A673 (cell line): ENCODE measurements at places on chromosomes 2 and 18.

DNA sequence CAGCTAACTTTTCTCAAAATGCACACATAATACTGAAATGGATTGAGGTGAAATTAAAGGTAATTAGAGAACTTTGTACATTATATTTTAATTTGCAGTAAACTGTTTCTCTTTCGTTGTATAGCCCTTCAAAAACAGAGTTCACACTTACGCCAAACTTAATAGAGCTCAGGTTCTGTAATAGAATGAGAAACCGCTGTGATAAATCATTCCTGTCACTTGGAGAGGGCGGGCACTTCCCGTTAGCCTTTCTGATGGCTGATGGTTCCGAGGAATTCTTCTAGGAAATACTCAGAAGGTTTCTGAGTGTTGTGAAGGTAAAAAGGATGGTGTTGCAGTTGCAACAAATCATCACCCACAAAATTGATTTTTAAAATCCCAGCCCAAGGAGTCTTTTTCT lies 155.8 kb upstream of the ALKAL2 start:
- DNase-seq = peak; percentile 9

- DNase-seq = no peak
These were observed 54.7 kb downstream of the VWC2L start for GRCh38 chr2:214465363-214466146.

- peak; percentile 39 for DNase-seq
These were observed 374.0 kb downstream of the NCKAP5 start for GRCh38 chr2:133194362-133194655.

- peak; percentile 64 for DNase-seq
These were observed 96.5 kb upstream of the SERTAD2 start for GRCh38 chr2:64750001-64750816.

DNA sequence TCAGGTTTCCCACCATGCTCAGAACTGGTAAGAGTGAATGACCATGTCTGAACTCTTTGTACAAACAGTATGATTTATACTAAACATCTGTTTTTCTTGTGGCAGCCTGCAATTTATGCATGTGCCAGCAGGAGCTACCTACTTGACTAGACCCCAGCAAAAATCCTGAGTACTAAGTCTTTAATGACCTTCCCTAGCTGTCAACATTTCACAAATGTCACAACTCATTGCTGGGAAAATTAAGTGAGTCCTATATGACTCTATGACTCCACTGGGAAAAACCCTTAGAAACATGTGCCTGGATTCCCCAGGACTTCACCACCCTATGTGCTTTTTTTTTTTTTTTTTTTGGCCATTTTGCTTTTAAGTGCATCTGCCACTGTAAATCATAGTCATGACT lies 1225.8 kb downstream of the SUCLG1 start:
- no peak for DNase-seq

- DNase-seq = no peak
These were observed 38.7 kb upstream of the ATL2 start for GRCh38 chr2:38415728-38416291.

DNA sequence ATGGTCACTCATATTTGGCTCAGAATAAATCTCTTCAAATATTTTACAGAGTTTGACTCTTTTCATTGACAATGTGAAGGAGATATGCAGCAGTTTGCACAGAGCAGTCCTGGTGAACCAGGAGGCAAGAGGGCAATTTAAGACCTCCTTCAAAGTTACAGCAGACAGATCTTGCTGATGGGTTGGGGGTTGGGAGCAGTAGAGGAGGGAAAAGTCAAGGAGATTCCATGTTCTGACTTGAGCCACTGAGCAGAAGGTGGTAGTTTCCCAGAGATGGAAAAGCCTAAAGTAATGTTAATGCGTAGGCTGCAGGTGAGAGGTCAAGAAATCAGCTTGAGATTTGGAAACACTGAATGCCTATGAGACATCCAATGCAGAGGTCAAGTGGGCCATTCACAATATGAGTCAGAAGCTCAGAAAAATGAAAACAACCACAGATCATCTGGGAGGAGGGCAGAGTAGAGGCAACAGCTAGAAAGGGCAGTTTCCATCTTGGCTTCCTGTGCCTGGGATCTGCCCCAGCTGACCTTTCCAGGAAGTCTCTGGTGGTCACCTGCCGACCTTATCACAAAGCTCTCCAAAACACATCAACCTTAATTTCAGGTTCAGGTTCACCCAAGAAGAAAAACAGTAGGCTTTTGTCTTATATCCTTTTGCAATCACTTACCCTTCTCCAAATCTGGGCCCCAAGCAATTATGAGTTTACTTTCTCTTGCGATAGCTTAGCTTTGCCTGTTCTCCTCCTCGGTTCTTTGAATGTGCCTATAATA lies 197.5 kb upstream of the ARL4C start:
- DNase-seq = no peak

DNA sequence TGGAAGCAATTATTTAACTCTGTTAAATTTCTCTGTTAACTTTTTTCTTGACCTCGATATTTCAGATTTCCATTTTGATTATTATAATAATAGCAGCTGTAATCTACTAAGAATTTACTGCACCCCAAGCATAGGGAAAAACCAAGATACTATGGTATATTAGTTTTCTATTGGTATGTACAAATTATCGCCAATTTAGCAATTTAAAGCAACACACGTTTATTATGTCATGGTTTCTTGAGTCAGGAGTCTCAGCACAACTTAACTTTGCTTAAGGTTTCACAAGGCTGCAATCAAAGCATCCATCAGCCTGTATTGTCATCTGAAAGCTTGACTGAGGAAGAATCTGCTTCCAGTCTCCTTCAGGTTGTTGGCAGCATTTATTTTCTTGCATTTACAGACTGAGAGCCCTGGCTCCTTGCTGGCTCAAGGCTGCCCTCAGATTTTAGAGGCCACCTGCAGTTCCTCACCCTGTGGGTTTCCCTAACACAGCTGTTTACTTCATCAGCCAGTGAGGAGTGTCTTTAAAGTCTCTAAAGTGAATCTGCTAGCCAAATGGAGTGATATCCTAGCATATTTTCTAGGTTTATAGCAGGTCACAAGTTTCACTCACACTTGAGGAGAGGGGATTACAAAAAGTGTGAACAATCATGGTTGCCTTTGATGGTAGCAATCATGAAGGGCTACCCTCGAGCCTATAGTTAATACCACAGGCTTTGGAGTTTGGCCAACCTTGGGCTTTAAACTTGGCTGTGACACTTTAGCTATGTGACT lies 4.4 kb upstream of the VPS54 start:
- no peak for DNase-seq

DNA sequence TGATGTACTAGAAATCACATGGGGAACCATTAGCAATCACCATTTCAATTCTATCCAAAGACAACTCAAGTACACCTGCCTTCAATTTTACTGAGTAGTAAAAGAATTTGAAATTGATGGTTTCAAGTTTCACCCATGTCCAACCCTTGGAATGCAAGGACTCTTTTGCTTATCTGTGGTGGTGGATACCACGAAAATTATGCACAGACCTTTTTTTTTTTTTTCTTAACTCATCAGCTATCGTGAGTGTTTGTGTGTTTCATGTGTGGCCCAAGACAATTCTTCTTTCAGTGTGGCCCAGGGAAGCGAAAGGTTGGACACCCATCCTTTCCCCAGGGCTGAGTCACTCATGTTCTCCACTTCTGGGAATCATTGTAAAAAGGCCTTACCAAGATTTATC lies 23.1 kb downstream of the ID2 start:
- no peak for DNase-seq

GRCh38 chr2:205650450-205650849 lies 31.9 kb upstream of the NRP2 start:
- DNase-seq = no peak

DNA sequence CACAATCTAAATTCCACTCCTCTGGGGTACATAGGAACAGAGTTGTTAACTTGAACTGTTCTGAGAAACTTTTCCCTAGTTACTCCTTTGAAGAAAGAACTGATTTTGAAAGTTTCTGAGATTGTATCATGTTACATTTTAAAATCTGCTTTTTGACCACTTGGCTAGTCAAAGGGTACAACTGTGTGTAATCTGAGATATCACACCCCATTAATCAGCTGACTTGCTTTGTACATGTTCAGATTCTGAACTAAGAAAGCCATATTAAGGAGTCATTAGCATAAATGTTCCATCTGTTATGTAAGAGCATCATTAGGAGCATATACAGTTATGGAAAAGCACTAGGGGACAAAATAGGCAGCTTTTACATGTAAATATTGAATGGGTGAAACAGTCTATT lies 3.8 kb upstream of the WDR35 start:
- no peak for DNase-seq

GRCh38 chr18:67665266-67665665 lies 148.7 kb upstream of the DSEL start:
- no peak for DNase-seq

GRCh38 chr2:38959938-38960608 lies 70.4 kb downstream of the ARHGEF33 start:
- DNase-seq = peak; percentile 83

DNA sequence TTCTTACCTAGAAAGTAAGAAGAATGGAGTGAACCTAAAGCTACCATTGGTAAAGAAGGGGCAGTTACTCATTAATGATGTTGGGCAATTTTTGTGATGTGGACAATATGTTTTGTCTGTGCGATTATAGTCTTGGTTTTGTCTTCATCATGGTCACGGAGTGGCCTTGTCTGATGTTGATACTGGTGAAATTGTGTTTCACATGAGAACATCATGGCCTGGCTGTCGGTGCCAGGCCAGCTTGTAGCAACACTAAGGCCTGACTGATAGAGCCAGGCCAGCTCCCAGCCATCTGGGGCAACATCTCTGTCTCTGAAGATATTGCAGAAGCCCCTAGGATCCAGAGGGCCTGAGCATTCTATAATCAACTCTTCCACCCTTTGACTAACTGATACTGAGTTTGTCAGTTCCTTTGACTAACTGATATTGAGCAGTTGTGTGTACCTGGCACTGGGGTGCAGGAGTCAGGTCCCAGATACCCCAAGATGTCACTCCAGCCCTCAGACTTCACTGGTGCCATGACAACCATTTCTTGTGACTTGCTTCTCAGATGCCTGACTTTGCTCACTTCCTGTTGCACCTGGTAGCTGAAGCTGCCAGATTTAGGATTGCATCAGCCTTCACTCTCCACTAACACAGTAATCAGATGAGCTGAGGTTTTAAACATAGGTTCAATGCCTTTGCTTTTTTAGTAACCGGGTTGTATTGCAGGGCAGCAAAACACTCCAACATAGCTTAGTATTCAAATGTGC lies 62.5 kb downstream of the RPIA start:
- DNase-seq = no peak

DNA sequence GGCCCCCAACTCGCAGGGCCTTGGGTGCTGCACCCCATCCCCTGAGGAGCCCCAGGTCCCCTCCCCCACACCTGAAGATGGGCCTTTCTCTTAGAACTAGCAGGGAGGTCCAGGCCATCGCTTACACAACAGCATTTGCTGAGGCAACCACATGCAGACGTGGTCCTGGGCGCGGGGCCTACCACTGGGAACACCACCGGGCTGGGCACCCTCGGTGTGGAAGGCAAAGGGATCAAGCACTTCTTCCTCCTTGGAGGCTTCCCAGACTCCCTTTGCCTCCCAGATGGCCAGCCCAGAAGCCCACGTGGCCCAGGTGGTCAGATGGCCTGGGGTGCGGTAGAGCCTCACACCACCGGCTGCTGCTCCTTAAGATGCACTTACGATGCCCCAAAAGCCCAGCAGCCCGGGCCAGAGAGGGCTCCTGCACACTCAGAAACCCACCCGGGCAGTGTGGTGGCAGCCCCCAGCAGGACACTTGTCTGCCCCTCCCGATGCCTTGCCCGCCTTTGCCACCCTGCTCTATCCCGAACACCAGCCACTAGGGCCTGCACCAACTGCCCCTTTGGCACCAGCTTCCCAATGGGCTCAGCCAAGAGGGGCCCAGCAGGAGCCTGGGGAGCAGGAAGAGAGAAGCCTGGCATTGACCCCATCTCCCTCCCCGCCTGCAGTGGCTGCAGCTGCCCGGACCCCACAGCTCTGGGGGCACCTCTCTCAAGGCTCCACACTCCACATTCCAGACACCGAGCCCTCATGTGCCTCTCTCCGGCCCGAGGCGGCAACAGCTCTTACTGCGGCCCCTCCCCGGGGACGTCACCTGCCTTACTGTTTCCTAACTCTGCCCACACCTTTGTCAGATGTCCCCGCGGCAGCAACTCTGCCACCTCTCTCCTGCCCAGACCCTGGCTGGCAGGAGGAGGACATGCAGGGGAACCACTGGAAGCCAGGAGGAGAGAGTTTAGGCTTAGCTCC lies 13.9 kb upstream of the MLPH start:
- DNase-seq = no peak

GRCh38 chr18:11785444-11786055 lies 65.7 kb upstream of the CHMP1B start:
- DNase-seq = peak; percentile 16

GRCh38 chr2:120934574-120935338 lies 199.1 kb downstream of the GLI2 start:
- peak; percentile 48 for DNase-seq

DNA sequence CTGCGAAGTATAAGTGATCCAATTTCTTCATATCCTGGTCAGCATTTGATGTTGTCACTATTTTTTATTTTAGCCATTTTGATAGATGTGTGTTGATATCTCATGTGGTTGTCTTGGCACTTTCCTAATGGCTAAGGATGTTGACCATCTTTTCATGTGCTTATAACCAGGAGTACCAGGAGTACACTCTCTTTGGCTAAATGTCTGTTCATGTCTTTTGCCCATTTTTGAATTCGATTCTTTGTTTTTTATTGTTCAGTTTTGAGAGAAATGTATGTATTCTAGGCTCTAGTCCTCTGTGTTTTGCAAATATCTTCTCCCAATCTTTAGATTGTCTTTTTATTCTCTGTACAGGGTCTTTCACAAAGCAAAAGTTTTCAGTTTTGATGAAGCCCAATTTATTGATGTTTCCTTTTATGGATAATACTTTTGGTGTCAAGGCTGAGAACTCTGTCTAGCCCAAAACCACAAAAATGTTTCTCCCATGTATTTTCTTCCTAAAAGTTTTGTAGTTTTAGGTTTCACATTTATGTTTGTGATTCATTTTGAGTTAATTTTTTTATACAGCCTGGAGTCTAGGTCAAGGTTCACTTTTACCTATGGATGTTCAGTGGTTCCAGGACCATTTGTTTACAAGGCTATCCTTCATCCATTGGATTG lies 65.4 kb downstream of the SDC1 start:
- no peak for DNase-seq

GRCh38 chr2:110852541-110853263 lies 120.3 kb downstream of the ACOXL start:
- no peak for DNase-seq
